Hindlimb muscle (tissue), 1 donor: ENCODE measurements at places on chromosomes 7 and 10. TPM values are rescaled to one million over a fixed set of nuclear protein-coding genes. Genes with fewer than 3 reads are reported as not detected.

The ASB15 gene
- 7.3 TPM for polyA plus RNA-seq

The IPMK gene
- polyA plus RNA-seq = 4.3 TPM

The PSD gene
- 4.9 TPM for polyA plus RNA-seq

The ZNF503 gene
- polyA plus RNA-seq = 9.7 TPM

DNA sequence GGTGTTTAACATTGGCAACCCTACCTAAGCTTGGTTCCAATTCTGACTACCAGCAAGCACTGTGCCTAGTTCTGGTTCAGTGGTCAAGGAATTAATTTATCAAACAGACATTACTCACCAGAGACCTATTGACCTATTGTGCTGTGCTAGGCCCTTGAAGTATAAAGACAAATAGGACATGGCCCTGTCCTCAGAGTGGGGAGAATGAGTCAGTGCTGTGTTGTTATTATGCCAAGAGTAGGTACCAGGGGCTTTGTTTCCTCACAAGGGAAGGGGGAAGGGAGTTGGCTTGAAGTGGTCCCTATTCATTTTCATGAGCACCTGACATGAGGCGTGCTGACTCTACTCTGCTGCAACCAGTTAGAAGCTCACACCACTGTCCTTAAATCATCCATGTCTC lies 62.6 kb upstream of the PLPP4 start:
- no peak for DNase-seq

- no peak for DNase-seq
These were observed 335.2 kb upstream of the ZNF32 start for GRCh38 chr10:43983856-43984271.

DNA sequence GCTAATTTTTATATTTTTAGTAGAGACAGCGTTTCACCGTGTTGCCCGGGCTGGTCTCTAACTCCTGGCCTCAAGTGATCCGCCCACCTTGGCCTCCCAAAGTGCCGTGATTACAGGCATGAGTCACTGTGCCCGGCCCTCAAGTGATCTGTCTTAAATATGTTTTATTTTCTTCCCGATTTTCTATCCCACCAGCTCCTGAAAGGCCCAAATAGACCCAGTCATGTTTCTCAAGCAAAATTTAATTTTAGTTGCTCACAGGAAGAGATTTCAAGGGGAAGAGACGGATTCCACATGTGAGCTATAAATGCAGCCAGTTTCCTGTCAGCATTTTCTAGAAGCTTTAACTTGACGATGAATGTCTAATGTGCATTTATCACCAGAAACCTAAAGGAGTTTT lies 12.0 kb downstream of the DENND10 start:
- DNase-seq = no peak

GRCh38 chr7:158783595-158783994 lies 45.7 kb downstream of the ESYT2 start:
- no peak for DNase-seq

GRCh38 chr10:50234486-50234885 lies 16.8 kb downstream of the ASAH2 start:
- DNase-seq = no peak

GRCh38 chr7:70338015-70338414 lies 739.7 kb downstream of the AUTS2 start:
- no peak for DNase-seq

- DNase-seq = no peak
These were observed 7.8 kb downstream of the TAS2R41 start for GRCh38 chr7:143485500-143485899.
